ENCODE measurements at places on chromosomes 3 and 15.

GRCh38 chr3:174303907-174304560 is 555.1 kb upstream of the NAALADL2 start:
- no peak for DNase-seq

- no peak for DNase-seq
Observed at GRCh38 chr15:84889991-84890669, 5.7 kb downstream of the SLC28A1 start.

DNA sequence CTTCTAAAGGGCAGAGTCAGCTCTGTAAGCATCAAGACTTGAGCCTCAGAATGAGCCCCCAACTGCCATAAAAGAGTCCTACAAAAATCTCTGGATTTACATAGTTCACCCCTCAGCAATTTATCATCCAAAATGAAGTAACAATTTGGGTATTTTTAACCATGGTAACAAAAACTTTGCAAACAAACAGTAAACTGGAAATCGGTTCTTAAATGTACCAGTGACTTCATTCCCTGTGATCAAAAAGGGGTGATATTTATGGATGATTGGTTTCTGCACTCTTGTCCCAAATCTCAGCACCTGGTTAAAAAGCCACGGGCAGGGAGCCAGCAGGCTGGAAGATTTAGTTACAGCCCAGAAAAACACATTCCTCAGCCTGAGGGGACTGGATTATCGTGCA is 73.6 kb downstream of the TFG start:
- DNase-seq: no peak

GRCh38 chr3:44915702-44916438 is 41.5 kb downstream of the TGM4 start:
- DNase-seq: no peak

DNA sequence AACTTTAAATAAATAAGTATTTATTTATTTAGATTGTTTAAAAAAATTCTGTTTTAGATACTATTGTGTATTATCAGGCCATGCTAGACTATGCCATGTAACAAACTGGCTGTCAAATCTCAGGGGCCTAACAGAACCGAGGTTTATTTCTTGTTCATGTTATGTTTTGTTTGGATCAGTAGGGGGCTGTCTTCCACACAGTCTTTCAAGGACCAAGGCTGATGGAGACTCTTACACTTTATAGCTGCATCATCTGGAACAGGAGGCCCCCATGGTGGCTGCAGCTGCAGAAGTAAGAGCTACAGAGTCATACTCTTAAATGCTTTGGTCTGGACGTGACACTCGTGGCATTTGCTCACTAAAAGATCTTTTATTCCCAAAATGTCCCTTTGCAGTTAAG is 33.0 kb upstream of the ARL14 start:
- no peak for DNase-seq

DNA sequence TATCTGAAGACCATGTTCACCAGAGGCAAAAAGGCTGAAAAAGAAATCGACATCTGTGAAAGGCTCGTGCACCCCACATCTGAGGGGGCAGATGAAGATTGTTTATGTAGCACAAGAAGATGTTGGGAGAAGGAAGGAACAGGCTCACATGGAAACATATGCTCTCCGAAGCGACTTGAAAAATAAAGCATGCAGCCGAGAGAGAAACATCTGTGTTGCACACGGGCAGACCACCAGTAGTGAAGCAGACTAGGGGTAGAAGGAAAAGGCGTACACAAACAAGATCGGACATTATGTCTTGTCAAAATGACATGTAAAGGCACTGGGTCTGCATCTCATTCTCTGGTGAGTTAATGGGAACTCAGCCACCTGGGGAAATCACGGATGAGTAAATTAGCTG is 356.5 kb downstream of the ZIC4 start:
- DNase-seq: no peak

DNA sequence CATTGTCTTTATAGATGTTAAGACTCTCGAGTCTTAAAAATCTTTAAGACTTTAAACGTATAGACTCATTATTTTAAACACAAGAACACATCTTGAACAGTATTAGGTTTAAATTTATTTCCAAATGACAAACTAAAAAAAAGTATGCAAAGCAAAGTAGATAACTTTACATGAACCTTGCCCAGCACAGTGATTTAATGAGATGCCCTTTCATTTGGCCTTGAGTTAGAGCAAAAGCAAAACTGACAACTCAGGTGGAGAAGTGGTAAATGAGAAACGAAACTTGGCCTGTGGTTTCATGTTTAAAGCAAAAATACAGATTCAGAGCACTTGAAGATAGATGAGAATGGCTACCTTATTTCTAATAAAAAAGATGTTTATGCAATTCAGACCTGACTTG is 8.6 kb downstream of the GPR15 start:
- DNase-seq: no peak

DNA sequence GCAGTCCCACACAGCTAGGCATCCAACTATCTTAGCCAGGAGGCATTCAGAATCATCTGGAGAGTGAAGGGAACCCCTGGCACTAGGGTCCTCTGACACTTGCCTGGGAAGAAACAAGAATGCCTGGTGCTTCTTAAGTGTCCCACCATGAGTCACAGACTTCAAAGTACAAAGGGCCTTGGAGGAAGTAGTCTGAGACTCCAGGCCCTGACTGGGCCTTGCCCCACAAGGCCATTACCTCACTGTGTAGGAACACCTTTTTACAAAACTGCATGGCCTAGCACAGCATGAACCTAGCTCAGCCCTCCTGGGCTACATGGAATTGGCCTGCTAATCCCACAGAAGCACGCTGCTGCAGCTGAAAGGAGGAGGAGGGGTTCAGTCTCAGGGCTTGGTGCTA is 104.5 kb upstream of the SLCO2A1 start:
- no peak for DNase-seq

DNA sequence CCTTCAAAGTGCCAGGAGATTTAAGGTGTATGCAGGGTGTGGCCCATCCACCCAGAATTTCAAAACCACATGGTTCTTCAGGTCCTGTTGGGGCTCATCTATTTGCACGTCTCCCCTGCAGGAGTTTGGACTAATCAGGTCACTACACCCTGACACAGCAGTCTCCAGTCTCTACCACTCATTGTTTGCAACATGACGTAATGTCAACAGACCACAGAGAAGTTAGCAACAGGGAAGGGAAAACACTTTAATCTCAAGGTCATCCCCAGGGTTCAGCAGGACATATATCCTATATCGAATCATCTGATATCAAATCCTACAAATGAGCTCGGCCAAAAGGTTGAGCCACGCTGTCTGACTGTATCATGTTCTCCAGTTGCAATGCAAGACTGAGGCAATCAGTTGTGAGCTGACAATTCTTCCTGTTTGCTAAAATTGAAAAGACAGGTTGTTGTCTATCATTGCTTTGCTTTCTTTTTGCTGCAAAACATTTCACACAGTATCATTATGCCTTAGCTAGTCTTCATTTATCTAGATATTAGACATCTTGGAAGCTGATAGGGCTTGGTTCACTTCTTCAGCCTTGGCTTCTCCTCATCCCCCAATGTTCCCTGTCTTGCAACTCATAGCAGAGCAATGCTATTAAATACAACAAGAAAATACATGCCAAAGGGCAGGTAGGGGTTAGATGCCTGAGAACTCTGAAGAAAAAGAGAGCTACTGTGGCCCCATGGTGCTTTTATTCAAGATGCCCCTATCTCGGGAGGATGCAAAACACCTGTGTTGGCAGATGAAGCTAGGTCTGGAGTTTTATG is 13.4 kb upstream of the LEKR1 start:
- DNase-seq: no peak

DNA sequence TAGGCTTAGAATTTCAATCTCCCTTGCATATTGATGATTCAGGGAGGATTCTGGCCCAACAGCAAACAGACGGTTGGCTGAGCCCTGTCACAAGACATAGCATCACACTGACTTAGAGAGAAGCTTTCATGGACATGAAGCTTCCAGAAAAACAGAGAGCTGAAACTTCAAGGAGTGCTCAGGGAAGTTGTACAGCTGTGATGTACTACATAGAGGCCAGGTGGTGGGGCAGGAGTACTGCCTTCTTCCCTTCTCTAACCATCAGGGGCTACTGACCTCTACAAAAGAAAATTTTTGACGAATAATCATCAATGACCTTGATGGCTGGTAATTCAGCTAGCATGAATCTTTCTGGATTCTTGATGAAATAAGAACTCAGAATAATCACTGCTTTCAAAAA is 378.5 kb downstream of the ERC2 start:
- no peak for DNase-seq

DNA sequence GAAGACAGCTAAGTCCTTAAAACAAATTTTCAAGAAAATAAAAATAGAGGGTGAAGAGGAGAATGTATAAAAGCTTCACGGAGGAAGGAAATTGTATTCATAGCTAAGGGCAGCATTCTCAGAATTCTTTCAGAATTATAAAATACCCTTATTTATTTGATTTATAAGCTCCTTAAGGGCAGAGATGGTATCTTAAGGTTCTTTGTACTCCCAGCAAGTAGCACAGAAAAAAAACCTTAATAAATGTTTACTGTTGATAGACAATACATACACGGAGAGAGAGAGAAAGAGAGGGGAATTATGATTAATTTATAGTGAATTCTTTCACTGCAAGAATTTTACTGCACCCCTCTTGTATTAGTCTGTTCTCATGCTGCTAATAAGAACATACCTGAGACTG is 375.6 kb upstream of the CCDC54 start:
- no peak for DNase-seq

GRCh38 chr15:64738226-64739095 is 36.9 kb downstream of the RBPMS2 start:
- no peak for DNase-seq

DNA sequence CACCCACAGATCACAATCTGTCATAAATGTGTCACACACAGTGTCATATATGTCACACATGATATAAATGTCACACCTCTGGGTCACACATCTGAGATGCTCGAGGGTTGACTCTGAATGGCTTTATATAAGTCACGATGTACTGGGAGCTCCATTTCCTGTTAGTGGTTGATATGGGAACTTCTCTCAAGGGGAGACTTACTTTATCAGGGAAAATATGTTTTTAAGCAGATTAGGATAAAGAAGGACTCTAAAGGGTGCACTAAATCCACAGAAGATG is 83.9 kb upstream of the MEF2A start:
- no peak for DNase-seq

DNA sequence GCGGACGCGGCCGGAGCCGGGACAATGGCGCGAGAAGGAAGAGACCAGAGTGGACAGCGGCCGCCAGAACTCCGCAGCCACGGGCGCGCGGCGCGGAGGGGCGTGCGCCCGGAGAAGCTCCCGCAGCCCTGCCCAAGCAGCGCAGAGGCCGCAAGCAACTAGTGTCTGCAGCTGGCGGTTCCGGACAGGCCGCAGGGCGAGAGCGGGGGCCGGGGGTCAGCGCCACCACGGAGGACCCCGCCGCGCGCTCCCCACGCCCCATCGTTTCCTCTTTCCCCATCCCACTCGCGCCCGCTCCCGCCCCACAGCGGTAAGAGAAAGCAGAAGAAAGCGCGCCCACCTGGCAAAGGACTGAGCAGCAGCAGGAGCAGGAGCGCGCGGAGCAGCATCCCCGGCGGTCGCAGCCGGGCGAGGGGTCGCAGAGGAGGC is 440 bp downstream of the PRTG start:
- no peak for DNase-seq

GRCh38 chr3:39050029-39050428 is 1.7 kb downstream of the SCN11A start:
- DNase-seq: no peak

DNA sequence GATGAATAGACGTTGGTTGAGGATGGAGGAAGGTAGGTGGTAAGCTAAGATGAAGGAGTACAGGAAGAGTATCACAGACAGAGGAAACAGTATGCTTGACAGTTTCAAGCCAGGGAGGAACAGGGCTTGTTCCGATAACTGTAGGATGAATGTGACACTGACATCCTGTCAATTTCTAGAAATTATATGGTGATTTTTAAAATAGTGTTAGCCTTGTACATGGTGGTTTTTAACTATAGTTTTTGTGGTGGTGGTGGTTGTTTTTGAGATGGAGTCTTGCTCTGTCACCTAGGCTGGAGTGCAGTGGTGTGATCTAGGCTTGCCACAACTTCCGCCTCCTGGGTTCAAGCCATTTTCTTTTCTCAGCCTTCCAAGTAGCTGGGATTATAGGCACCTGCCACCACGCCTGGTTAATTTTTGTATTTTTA is 92.8 kb downstream of the FNDC3B start:
- no peak for DNase-seq

GRCh38 chr3:187264911-187265310 is 26.6 kb downstream of the MASP1 start:
- DNase-seq: no peak

- DNase-seq: no peak
Observed at GRCh38 chr3:66812136-66812535, 186.0 kb upstream of the KBTBD8 start.

DNA sequence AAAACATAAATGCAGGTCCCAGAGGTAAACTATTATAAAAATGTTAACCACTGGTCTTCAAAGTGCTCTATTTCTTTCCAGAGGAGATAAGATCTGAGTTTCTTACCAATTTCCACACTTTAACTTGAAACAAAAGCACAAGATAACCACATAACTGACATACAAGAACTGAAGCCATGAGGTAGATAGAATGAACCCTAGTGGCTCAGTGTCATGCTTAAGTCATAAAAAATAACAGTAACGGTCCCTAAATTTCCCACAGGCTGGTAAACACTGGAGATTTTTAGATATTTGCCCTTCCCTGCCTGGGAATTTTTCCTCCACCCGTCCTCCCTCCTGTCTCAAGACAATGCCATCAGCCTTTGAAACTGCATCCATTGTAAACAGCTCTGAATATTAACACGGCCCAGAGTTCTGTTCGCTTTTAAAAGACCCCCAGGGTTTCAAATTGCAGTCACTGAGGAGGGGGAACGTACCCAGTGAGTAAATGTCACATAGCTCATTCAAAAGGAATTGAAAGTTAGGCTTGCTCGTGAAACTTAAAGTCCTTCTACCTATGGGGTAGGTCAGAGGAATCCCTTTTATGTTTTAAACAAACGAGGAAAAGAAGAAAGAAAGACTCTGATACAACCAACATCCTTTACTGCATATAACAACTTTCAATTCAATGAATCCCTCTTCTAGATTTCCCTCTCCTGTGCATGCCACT is 5.7 kb downstream of the LRIG1 start:
- no peak for DNase-seq

DNA sequence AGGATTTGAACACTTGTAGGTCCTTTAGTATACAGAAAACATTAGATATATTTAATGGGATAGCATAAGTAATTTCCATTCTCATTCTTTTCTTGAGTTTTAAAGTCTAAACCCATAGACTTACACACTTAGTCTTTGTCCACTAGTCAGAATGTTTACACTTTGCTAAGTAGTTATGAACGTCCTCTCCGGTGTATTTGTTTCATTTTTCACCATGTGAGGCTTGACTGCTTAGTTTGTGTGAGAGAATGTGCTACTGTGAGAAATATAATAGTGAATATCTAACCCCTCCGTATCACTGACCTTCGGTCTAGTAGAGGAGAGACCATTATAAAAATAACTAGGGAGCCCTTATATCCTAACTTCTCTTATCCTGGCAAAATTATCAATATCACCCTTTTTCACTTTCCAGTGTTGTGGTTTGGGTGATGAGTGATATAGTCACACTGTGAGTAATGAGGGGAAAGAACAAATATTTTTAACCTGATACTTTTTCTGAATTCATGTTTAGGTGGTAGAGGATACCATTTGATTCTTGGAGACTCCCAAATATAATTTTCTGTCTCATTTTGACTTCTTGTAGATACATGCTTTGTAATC is 122.4 kb downstream of the UBE2E2 start:
- DNase-seq: no peak
